ENCODE measurements at places on chromosomes 12 and 14.
A peak's percentile ranks its signal among the peaks of the same experiment; 100 is the strongest.

GRCh38 chr14:94439453-94440057 lies 13.0 kb downstream of the SERPINA11 start:
- DNase-seq = no peak

DNA sequence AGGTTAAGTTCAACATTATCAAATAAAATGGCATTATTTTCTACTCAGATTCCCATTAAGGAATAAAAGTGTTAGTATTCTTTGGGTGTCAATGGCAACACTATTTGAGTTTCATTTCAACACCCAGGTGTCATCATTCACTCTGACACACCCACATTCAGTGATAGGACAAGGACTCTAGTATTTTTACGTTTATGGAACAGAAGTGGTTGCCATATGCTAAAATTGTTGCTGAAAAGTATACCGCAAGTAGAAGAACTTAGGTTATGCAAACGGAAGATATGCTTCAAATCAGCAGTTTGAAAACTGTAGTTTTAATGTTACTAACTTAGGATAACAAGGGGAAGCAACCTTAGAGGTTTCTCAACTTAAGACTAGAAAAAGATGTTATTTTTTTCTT lies 20.0 kb upstream of the SGPP1 start:
- no peak for DNase-seq

DNA sequence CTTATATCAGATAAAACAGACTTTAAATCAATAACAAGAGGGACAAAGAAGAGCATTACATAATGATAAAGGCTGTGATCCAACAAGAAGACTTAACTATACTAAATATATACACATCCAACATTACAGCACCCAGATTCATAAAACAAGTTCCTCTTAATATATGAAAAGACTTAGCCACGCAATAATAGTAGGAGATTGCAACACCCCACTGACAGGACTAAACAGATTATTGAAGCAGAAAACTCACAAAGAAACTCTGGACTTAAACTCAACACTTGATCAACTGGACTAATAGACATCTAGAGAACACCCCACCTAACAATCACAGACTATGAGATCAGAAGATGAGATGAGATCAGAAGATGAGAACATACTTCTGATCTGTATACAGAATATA lies 5.7 kb upstream of the CLEC14A start:
- DNase-seq = no peak

DNA sequence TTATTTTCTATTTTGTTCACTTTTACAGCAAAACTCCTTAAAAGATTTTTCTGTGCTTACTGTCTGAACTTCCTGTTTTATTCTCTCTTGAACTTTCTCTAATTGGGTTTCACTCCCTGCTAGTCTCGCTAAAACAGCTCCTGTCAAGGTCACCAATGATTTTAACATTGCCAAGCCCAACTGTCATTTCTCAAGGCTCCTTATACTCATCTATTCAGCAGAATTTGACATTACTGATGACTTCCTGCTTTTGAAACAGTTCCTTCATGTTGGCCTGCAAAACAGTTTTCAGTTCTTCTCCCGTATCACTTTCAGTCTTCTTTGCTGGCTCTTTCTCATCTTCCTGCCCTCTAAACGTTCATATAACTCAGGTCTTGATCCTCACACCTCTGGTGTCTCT lies 268.5 kb upstream of the USP15 start:
- no peak for DNase-seq

DNA sequence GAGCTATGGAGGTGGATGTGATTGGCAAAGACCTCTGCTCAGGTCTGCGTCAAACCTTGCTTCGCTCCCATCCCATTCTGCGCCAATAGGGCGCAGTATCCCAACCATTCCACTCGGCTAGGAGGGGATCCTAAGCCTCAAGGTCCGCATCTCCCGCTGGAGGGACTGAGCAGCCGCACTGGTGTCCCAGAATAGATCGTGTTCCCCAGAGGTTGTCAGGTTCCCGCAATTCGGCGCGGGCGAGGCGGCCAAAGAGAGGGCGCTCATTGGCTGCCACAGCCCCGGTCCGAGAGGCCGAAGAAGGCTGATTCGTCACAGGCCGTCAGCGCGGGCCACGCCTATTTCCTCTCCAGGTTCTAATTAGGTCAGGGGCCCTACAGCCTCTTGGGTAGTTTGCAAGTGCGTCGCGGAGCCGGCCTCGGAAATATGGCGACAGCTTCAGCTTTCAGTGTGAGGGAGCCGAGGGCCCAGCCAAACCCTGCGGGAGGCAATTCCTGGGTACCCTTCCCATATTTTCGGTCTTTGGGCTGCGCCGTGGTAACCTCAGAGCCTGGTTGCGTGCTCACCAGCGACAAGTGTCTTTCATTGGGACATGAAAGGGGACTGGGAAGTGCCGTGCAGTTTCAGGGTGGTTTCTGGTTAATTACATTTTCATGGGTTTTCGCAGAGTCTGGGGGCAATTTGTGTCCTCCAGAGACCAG lies 5.0 kb downstream of the OR10AD1 start:
- peak; percentile 98 for DNase-seq

GRCh38 chr12:87140262-87140661 lies 884.1 kb upstream of the MGAT4C start:
- DNase-seq = no peak

DNA sequence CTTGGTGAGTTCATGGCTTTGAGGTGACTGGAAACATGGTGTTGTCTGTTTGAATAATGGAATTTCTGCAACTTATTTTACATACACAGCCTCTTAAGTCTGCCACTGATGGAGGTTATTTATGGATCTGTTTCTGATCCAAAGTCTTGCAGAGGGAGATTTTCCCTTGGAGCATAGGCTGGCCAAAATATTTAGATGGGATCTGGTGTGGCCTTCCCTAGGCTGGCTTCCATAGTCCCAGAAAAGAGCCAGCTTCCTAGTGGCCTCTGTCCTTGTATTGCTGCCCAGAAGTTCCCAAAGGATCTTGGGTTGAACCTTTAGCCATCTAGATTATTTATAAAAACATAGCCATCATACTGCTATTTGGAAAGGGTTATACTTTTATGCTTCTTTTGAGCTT lies 491.1 kb upstream of the RGS6 start:
- no peak for DNase-seq

DNA sequence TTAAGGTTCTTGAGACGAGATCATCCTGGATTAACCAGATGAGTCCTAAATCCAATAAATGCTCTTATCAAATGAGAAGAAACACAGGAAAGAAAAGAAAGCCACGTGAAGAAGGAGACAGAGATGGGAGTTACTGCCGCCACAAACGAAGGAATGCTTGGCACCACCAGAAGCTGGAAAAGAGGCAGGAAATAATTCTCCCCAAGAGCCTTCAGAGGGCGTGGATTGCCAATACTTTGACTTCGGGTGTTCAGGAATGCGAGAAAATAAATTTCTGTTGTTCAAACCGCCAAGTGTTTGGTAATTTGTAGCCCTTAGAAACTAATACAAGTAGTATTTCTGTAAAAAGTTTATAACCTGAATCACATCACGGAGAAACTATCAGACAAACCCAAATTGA lies 31.3 kb downstream of the ABCD2 start:
- DNase-seq = no peak

DNA sequence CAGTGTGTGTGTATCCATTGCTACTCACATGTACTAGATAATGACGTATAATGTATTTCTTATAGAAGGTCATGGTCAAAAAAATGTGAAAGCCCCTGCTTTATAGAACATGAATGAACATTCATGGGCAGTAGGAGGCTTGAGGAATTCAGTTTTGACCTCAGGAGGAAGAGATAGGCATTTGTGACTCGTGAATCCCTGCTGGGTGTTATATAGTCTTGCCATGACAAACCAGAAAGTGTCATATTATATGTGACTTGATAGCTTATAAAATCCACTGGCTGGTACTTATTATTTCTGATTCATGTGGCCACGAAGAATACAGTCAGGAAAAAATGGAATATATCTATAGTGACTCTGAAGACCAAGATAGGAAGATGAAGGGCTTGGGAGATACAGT lies 287.6 kb downstream of the CEP128 start:
- no peak for DNase-seq

- peak; percentile 57 for DNase-seq
These were observed 21.2 kb upstream of the NINJ2 start for GRCh38 chr12:684416-684815.

GRCh38 chr12:70248876-70249275 lies 5.6 kb downstream of the CNOT2 start:
- no peak for DNase-seq

GRCh38 chr14:57560681-57561080 lies 67.0 kb upstream of the CCDC198 start:
- no peak for DNase-seq

DNA sequence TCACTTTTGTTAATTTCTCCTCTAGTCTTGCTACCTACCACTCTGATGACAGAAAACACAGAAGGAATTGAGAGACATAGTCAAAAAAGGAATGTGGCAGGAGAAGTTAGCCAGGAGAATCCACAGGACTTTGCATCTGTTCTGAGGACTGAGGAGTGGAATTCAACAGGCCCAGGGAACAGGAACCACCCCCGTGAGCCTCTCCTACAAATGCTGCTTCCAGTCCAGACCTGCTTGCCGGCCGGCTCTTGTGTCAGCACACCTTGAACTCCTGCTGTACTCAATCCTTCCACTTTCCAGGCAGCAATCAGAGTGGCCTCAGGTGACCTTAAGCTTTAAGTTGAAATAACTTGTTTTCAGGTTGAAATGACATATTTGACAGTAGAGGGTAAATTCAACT lies 903.1 kb downstream of the BCL11B start:
- no peak for DNase-seq

DNA sequence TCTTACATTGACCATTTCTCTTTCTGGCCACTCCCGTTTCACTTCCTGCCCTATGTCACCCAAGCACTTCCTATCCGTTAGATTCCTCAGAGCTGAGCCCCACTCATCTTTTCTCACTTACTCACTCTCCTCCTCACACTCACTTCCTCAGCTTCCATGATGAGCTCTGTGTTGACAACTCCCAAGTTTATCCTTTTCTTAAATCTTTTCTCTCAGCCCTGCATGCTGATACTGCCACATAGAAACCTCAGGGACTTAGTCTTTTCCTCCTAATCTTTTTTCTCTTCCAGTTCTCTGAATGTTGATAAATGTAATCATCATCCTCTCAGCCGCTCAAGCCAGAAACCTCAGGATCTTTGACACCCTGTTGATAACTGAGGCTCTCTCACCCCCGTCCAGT lies 99.6 kb downstream of the ANO6 start:
- no peak for DNase-seq

DNA sequence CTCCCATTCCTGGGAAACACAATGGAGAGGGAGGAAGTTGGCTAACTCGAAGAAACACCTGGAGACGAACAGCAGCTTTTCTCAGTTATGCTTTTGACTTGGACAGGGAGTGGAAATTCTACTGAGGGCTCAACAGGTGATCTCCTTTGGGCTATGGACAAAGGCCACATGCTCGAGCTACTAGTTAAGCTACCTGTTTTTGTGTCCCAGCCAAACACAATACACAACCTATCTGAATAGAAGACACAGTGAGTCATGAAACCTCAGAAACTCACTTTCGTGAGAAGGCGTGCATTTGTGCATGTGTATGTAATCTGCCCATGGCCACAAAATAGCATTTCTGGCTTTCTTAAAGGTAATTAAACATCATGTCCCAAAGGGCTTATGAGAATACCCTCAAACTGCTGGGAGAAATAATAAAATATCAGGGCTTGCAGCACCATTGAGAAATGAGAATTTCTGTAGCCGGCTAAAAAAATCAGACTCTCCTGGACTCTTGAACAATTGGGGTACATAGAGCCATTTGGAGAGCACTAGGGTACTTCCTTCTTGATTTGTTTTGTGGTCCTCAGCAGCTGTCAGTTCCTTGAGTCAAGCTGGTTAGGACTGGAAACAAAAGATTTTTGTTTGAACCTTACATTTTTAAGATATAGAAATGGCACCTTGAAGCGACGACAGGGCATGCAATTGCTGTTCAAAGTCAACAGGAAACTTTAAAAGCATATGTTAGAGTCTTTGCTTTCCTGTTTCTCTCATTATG lies 85.5 kb upstream of the PTHLH start:
- DNase-seq = no peak

DNA sequence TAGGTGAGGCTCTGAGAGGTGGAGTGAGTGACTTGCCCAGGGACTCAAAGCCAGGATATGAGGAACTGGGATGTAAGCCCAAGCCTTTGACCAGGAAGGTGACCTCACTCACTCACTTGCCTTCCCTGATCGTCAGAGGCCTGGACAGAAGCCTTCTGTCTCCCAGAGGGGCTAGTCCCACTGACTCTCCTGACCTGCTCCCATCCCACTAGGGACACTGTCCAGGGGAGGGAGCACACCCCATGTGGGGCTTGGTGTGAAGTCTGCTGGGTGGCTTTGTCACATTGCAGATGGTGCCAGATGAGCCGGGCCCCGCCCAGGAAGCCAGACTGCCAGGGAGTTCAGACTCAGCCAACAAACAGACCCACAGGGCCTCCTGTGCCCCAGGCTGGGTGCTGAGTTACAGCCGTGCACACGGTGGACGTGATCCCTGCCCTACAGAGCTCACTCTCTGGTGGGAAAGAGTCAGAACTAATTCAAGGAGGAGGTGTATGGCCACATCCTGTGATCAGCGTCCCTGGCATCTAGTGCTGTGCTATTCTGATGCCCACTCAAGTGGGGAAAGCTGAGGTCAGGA lies 28.3 kb downstream of the MMAB start:
- no peak for DNase-seq

GRCh38 chr14:71381814-71382213 lies 474.6 kb downstream of the PCNX1 start:
- DNase-seq = no peak

DNA sequence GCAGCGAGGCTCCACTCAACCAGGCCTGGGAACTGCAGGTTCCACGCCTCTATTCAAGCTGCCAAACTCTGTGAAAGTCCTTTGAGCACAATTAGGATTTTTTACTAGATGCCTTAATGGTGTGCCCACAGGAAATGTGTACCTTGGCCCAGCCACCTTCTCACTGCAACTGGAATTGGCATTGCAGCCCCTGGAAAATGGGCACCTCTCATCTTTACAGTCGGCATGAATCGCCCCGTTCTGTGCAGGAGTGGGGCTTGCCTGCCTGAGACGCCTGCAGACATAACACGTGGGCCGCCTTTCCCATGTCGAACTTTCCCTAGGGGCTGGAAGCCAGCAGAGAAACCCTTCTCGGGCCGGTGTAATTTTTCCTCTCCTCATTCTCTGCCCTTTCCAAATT lies 42.0 kb upstream of the ELK3 start:
- no peak for DNase-seq

GRCh38 chr14:73313151-73313550 lies 75.8 kb downstream of the PAPLN start:
- no peak for DNase-seq

- DNase-seq = peak; percentile 74
These were observed 9.4 kb downstream of the ERP27 start for GRCh38 chr12:14928931-14929330.

GRCh38 chr12:65612440-65612839 lies 211.8 kb upstream of the HMGA2 start:
- DNase-seq = no peak

DNA sequence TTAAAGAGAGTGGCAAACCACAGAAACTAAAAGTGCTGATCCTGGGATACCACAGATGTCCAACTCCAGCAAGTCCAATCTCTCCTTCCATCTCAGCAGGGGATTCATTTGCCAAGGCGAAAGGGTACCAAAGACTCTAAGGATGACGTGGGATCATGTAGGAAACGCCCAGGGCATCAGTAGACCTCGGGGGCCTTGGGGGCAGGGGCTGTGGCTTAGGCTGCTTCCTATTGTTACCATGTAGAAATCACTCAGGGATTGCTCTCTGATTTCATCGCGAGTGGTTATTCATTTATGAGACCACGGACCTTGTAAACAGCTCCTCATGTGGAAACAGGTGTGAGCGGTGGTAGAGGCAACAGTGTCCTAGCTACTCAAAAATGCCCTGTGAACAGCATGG lies 149.3 kb upstream of the FKBP4 start:
- DNase-seq = no peak
